ENCODE measurements at places on chromosomes 12 and 14.
A peak's percentile ranks its signal among the peaks of the same experiment; 100 is the strongest.

DNA sequence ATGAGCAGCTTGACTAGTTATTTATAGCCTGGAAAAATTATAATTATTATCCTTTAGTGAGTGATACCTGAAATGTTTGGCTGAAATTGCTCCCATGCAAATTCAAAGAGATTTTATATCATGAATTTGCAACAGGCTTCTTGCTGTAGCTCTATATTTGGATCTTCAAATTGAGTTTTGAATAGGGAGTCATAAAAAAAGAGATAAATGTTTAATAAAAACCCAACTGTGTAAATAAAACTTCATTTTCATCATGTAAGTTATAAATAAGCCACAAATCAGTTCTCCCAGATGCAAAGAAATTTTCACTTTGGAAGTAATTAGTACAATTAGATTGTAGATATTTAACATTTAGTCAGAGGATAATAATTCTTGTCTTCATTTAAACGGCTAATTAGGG is at the start of gene TAS2R8:
TAS2R8 (minus strand) TSS at position 101 of the 400 bp plus-strand sequence. CDS start 306 bp downstream, outside the sequence.
- DNase-seq: no peak

DNA sequence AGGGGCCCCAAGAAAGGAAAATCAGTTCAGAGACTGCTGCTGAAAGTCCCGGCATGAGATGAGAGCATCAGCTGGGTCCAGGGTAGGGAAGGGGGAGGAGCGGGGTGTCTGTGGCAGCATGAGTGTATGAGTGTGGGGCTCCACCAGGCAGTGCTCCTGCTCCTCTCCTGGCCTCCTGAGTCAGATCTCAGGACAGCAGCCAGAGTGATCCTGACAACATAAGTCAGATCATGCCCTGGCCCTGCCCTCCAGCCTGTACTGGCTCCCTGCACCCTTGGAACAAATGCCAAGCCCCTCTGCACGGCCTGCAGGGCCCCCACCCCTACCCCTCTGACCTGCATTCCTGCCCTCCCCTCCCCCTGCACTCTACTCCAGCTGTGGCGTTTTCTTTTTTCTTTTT is 24.2 kb upstream of the LRP1-AS start:
- DNase-seq: no peak

DNA sequence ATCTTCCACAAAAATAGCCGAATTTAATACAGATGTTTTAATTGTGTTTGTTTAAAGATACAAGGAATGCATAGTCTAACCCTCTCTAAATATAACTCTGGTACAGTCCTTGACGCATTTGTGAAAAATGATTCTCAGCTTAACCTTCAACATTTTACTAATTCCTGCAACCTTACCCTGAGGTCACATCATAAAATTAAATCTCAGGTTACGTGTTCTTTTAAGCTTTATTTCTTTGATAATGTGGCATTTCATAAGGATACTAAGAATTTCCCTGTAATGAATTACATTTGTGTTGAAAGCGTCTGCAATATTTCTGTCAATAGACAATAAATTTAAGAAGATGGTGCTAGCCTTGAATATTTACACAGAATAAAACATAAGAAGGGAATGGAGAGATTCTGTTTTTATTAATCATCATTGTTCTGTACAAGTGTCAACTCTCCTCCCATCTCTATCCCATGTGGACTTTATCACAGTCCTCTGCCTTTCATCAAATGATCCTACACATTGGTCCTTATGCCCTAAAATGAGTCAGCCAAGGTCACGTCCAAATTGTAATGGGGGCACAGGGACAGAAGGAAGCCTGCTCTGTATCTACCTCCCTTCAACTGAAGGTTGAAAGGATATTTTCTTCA is 769.3 kb upstream of the FLRT2 start:
- DNase-seq: no peak

DNA sequence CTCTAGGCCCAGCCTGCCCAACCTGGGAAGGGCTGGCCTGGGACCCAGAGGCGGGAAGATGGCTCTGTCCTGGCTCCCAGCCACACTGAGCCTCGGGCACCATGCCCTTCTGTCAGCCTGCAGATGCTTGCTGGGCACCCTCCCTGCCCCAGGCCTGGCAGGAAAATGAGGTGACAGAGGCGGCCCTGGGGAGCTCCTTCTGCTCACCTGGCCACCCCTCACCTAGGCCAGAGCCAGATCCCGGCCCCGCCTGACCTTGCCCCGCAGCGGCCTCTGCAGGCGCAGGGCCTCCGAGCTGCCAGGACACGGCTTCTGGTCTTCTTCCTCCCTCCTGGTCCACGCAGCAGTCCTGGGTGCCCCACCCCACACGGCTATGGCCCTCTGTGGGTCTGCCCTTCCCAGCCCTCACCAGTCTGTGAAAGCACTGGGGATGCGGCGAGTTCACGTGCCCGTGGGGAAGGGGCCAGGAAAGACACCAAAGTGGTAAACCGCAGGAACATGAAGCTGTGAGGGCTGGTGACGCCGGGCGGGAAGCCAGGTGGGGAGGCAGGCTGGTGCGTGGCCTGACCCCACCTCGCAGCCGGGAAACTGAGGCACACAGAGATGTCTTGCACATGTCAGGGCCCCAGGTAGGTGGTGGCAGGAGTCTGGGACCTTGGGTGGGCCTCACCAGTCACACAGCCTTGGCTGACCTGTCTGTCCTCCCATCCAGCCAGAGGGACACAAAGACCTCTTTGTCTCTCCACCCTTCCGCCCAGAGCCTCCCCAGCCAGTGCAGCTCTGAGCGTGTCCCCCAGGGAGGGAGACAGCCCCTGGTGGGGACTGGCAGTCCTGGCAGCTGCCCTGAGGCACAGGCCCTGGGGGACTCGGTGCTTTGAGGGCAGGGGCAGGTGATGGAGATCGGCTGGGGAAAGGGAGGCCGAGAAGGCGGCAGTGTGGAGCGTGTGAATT is 12.8 kb downstream of the BAG5 start:
- DNase-seq: no peak

- DNase-seq: no peak
Observed at GRCh38 chr12:53055471-53056266, 5.8 kb downstream of the TNS2 start.

DNA sequence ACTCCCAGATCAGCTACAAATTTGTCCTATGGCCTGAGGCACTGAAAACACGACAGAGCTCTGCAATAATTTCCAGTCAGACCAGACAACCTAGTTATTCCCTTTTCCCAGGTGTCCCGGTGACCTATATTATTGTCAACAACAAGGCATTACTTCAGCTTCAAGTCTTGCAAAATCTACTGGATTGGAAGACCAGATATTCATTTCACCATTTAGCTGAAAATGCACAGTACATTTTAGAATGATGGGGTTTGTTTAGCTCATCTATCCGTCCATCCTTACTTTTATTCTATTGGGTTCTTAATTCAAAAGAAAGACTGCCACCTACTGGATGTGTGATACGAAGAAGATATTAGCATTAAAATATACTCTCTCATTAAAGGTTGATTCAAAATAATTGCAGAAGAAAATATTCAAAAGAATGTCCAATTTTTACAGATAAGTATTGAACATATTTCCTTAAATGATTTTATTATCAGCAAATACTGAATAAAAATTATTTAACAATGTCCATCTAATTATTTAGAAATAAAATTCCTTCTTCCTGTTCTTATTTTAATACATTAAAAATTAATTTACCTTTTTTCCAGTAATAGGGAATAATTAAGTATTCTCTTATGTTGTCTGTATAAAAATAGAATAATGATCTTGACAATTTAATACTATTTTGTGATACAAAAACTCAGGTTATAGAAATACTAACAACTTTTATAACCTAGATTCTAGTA is 244.9 kb upstream of the LRIG3 start:
- peak; percentile 57 for DNase-seq

DNA sequence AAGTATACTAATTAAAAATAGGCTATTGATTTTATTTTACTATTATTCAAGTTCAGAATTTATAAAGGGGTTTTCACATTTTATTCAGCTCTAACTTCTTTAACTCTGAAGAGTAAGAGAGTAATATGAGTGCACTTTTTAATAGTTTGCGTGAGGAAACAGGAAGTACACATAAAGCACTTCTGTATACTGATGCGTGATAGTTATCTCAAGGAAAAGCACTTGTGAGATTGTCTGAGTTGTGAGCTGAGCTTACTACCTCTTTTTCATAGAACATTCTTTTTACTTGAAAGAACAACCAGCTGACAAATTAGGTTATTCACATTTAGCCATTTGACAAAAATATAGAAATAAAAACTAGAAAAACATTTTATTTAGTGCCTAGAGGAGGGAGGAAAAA is 1.9 kb downstream of the RAD51AP1 start:
- peak; percentile 49 for DNase-seq

DNA sequence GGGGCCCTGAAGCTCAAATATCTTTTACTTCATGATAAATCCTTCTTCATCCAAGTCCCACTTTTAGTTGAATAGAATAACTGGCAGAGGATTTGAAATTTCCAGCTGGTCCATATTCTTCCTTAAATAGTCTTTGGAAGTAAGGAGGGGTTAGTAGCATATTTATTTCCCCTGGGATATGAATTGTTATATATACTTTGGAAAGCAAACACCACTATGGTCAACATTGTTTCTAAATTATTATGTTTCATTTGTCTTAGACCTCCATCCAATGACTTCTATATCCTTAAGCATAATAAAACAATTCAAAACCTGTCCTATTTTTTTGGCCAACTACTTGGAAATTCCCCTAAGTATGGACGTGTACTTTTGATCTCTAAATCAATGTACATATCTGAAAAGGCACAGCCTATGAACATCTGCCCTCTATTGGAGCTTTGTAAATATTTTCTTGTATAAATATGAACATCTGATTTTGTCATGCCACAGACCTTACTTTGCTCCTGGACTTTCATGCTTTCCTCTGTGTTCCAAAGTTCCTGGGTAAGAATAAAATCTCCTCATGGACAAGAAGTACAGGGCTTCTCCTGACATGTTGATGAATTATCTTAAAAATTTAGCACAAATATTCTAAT is 1212.0 kb downstream of the GALC start:
- no peak for DNase-seq

- DNase-seq: no peak
Observed at GRCh38 chr14:99325016-99325415, 53.0 kb upstream of the BCL11B start.

- DNase-seq: peak; percentile 87
Observed at GRCh38 chr12:108609537-108610335, 11.9 kb upstream of the TMEM119 start.

- DNase-seq: peak; percentile 69
Observed at GRCh38 chr14:80996049-80996901, 40.9 kb downstream of the TSHR start.

DNA sequence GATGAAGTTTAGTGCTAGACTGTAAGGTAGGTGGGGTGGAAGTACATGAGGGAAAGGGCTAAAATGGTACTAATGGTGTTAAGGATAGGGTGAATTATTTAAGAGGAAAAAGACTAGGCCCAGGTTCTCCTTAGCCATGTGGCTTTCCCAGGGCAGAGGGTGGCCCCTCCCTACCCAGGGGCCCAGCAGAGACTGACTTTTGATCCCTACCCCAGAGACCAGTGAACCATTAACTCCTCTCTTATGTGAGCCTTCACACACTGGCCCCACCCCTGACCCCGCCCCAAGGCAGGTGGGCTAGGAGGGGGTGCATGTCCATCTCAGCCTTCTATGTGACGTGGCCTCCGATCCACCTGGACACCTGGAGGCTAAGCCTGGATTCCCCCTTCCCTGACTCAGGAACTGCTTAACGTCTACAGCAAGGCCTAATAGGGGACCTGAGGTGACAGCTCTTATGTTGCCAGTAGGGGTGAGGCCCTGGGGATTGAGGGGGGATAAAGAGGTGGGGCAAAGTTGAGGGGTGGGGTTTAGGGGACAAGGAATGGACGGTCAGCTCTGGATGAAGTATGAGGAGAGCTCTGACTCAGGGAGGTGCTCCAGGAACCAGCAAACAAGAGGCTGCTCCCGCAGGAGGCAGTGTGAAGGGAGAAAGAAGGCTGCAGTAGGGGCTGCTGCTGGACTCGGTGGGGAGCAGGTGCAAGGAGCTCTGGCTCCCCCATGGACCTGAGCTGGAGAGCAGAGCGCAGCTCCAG is 757 bp downstream of the SLC39A5 start:
- DNase-seq: no peak
